ENCODE measurements at places on chromosomes 13 and 19.

GRCh38 chr13:48641404-48641803 is 12.3 kb upstream of the CYSLTR2 start:
- no peak for DNase-seq

DNA sequence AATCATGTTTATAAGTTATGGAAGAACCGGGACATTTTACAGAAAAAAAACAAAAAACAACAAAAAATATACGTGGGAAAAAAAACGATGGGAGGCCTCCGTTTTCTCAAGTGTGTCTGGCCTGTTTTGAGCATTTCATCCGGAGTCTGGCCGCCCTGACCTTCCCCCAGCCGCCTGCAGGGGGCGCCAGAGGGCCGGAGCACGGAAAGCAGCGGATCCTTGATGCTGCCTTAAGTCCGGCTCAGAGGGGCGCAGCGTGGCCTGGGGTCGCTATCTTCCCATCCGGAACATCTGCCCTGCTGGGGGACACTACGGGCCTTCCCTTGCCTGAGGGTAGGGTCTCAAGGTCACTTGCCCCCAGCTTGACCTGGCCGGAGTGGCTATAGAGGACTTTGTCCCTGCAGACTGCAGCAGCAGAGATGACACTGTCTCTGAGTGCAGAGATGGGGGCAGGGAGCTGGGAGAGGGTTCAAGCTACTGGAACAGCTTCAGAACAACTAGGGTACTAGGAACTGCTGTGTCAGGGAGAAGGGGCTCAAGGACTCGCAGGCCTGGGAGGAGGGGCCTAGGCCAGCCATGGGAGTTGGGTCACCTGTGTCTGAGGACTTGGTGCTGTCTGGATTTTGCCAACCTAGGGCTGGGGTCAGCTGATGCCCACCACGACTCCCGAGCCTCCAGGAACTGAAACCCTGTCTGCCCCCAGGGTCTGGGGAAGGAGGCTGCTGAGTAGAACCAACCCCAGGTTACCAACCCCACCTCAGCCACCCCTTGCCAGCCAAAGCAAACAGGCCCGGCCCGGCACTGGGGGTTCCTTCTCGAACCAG is 1.8 kb upstream of the APOE start:
- peak; percentile 69 for DNase-seq

DNA sequence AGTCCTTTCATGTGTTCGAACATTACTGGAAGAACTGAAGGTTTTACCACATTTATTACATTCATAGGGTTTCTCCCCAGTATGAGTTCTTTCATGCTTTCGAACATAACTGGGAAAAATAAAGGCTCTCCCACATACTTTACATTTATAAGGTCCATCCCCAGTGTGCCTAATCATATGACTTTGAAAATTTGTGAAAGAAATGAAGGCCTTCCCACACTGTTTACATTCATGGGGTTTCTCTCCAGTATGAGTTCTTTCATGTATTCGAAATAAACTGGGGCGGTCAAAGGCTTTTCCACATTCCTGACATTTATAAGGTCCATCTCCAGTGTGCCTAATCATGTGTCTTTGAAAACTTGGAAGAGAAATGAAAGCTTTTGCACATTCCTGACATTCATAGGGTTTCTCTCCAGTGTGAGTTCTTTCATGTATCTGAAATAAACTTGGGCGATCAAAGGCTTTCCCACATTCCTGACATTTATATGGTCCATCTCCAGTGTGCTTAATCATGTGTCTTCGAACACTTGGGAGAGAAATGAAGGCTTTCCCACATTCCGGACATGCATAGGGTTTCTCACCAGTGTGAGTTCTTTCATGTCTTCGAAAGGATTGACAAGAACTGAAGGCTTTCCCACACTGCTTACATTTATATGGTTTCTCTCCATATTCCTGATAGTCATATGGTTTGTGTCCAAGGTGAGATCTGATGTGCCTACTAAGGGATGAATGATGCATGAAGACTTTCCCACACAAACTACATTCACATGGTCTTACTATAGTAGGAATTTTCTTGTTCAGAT is 24.0 kb downstream of the ZNF564 start:
- no peak for DNase-seq

GRCh38 chr13:50208826-50209335 is 193.6 kb downstream of the KCNRG start:
- no peak for DNase-seq

- DNase-seq, result no peak
These were observed 506 bp upstream of the GAS6 start for GRCh38 chr13:113864273-113864890.

DNA sequence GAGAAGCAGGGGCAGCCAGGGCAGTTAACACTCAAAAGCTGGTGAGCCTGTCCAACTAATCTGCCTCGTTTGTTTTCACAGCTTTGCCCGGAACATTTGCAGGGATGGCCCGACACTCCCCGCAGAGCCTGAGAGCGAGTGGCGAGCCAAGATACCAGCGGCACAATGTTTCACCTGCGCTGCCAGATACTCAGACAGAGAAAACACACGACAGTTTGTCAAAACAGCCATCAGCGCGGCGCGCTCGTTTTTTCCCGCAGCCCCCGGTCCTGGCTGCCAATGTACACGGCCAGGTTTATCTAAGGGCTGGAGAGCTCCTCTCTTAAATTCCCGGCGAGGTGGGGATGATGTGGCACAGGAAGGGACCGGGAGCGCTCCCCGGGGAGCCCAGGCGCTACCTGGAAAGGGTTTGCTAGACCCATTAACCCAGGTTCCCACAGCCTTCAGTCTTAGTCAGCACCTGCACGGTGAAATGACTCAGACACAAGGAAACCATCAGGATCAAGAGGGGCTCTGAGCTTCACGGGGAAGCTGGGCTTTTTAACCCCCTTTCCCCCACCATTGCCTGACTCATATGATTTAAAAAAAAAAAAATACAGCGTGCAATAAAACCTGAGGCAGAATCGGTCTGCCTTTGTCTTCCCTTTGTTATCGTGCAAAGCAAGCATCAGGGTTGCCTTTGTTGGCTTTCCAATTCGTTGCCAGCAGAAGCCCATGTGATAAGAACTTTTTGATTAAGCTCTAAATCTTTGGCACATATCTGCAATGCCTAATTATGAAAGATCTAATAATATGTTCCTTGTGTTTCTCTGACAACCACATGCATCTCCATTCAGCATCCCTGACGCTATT is 186.2 kb downstream of the EFNB2 start:
- DNase-seq, result no peak

- DNase-seq, result no peak
These were observed 42.0 kb downstream of the SERTM1 start for GRCh38 chr13:36715841-36716240.

GRCh38 chr19:49835562-49835961 is 15.4 kb upstream of the PTOV1 start:
- DNase-seq, result no peak

- no peak for DNase-seq
These were observed 2832.4 kb downstream of the PCDH9 start for GRCh38 chr13:64397701-64398100.

- DNase-seq, result no peak
These were observed 224.2 kb downstream of the RGCC start for GRCh38 chr13:41681587-41681986.

DNA sequence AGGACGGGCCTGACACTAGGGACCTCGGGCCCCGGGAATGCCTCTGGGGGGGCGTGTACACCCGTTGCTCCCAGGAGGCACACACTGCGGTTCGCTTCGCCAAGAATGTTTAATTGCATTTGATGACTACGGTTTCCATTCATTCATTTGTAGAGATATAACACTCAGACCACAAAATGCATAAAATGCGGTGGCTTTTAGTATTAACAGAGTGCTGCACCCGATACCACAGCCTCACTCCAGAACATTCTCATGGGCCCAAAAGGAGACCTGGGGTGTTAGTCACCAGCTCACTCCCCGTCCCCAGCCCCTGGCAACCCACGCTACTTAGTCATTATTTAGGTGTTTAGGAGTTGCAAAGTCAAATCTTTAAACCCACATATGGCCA is 21.8 kb downstream of the HCN2 start:
- DNase-seq, result peak; percentile 65

GRCh38 chr19:44816301-44816700 is 7.4 kb downstream of the BCAM start:
- no peak for DNase-seq

GRCh38 chr13:41697578-41697977 is 240.2 kb downstream of the RGCC start:
- no peak for DNase-seq

DNA sequence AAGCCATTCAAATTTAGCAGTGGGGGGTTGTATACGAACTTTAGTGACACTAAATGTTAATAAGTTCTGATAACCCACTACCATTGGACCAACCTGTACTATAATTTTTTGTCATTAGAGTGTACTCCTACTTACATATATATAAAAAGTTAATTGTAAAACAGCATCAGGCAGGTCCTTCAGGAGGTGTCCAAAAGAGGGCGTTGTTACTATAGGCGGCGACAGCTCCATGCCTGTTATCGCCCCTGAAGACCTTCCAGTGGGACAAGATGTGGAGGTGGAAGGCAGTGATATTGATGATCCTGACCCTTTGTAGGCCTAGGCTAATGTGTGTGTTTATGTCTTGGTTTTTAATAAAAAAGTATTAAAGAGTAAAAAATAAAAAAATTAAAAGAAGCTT is 27.5 kb downstream of the SPRYD7 start:
- DNase-seq, result no peak

- DNase-seq, result no peak
These were observed 675 bp downstream of the PEG3 start for GRCh38 chr19:56839652-56840450.

- DNase-seq, result no peak
These were observed 10.4 kb downstream of the XAB2 start for GRCh38 chr19:7618771-7619510.

Measured in stimulated activated CD4-positive, alpha-beta T cell treated with anti-CD3 and anti-CD28 coated beads, TNF-alpha, amount 100 ng/mL, for 48 hours (primary cell).